A549 treated with RU486 at 1 μM for 4 hours (cell line): ENCODE measurements at places on chromosomes 5 and 9. TPM values are rescaled to one million over a fixed set of nuclear protein-coding genes. Genes with fewer than 3 reads are reported as not detected.

ACSL6 gene
- total RNA-seq = 0.16 to 0.24 TPM in 2 of 5 replicates, not detected in the others

IQGAP2 gene
- 1.0 to 1.8 TPM (median 1.3 TPM) in 5 replicates for total RNA-seq

CLIC3 gene
- total RNA-seq = 2.0 to 3.7 TPM (median 3.4 TPM) in 5 replicates

ZER1 gene
- 12.0 to 16.3 TPM (median 15.4 TPM) in 5 replicates for total RNA-seq

IFNK gene
- total RNA-seq = not detected in 5 replicates

BSPRY gene
- 0.03 to 0.22 TPM (median 0.06 TPM) in 4 of 5 replicates, not detected in the other for total RNA-seq

CTSL gene
- 861 to 1,030 TPM (median 902 TPM) in 5 replicates for total RNA-seq

IFNB1 gene
- total RNA-seq = 0.23 TPM in 1 of 5 replicates, not detected in the others

ALDH7A1 gene
- 66.5 to 75.8 TPM (median 70.2 TPM) in 5 replicates for total RNA-seq

GARIN3 gene
- not detected in 5 replicates for total RNA-seq

PCDHGB3 gene
- 0.17 to 0.30 TPM (median 0.23 TPM) in 5 replicates for total RNA-seq

PITX1 gene
- 22.3 to 37.6 TPM (median 32.5 TPM) in 5 replicates for total RNA-seq

ADAMTSL1 gene
- not detected in 5 replicates for total RNA-seq
